Fibroblast of skin of scalp (primary cell): ENCODE measurements at places on chromosomes 16 and 17.
A peak's percentile ranks its signal among the peaks of the same experiment; 100 is the strongest.

GRCh38 chr16:9670033-9670432, 512.2 kb downstream of the GRIN2A start:
- DNase-seq = no peak

DNA sequence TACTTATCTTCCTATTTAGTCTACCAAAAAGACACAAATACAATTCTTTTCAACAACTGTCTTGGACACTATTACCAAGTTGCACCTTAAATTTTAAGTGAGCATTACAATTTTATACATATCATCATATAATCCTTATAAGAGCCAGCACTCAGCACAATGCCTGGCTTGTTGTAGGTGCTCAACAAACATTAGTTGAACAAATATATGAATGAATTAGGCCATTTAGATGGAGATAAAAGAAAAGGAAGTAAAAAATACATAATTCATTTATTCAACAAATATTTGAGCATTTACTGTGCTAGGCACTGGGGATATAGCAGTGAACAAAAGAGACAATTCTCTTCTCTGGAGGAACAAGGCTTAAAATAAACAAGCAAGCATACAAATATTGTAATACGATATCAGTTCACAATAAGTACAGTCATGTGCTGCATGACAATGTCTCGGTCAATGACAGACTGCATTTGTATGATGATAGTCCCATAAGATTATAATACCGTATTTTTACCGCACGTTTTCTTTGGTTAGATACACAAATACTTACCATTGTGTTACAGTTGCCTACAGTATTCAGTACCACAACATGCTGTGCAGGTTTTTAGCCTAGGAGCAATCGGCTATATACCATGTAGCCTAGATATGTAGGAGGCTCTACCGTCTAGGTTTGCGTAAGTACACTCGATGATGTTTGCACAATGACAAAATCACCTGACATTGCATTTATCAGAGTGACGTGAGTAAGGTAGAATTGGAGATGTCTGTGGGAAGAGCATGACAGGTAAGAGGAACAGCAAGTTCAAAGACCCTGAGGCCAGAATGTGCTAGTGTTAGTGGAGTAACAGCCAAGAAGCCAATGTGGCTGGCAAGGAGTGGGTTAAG, 86.4 kb upstream of the HS3ST2 start:
- no peak for DNase-seq

DNA sequence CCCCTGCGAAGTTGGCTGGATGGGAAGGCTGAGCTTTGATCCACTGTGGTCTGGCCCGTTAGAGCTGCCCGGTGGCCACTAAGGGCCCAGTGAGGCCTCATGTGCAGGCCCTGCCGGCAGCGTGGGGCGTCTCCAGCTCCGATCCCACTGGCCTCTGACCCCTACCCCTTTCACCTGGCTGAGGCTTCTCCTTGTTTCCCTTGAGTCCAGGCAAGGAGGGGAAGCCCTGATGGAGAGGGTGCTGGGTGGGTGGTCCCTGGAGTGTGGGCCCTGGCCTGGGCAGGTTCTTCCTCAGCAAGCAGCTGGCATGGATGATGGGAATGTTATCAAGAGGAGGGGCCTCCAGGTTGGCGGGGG, 356.8 kb downstream of the SEC14L1 start:
- DNase-seq = no peak

GRCh38 chr16:72992142-72992601, 55.8 kb downstream of the ZFHX3 start:
- peak; percentile 20 for DNase-seq

DNA sequence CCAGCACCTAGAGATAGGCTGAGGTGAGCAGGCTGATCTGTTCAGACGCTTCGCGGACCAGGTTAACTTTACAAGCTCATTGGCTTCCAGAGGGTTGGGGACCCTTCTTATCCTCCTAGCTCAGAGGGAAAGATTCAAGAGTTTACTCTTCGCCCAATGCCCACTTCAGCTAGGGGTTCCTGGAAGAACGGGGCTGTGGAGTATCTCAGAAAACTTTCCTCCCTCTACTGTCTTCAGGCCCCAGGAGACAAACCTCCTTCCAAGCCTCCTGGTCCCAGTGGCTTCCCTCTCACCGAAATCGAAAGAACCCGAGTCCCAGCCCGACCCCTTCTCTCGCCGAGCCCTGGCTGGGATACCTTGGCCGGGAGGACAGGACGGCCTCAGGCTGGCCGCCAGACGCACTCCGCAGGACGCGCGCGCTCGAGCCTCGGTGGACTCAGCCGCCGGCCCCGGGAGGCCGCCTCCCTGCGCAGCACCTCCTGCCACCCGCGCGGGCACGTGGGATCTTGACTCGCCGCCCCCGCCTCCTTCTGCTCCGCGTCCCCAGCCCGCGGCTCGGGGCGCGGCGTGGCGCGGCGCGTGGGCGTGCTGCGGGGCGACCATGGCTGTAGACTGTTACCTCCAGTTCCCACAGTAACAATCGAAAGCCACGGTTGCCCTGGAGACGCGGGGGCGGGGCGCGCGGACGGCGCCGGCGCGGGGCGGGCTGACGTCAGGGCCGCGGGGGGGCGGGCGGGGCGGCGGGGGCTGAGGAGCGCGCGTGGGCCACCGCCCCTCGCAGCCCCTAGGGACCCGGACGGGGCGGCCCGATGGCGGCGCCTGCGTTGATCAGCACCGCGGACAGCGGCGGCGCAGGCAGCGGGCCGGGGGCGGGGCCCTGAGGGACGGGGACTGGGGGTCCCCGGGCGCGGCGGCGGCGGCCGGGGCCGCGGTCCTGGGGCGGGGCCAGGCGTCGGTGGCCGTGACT, 5.3 kb upstream of the HIC1 start:
- DNase-seq = peak; percentile 89

GRCh38 chr17:17395885-17396284, 80.9 kb upstream of the MED9 start:
- DNase-seq = no peak

- DNase-seq = no peak
Observed at GRCh38 chr16:13441675-13442074, 478.3 kb upstream of the ERCC4 start.
